ENCODE measurements at places on chromosomes 7 and 10. TPM values are rescaled to one million over a fixed set of nuclear protein-coding genes. Genes with fewer than 3 reads are reported as not detected.
A peak's percentile ranks its signal among the peaks of the same experiment; 100 is the strongest.

DNA sequence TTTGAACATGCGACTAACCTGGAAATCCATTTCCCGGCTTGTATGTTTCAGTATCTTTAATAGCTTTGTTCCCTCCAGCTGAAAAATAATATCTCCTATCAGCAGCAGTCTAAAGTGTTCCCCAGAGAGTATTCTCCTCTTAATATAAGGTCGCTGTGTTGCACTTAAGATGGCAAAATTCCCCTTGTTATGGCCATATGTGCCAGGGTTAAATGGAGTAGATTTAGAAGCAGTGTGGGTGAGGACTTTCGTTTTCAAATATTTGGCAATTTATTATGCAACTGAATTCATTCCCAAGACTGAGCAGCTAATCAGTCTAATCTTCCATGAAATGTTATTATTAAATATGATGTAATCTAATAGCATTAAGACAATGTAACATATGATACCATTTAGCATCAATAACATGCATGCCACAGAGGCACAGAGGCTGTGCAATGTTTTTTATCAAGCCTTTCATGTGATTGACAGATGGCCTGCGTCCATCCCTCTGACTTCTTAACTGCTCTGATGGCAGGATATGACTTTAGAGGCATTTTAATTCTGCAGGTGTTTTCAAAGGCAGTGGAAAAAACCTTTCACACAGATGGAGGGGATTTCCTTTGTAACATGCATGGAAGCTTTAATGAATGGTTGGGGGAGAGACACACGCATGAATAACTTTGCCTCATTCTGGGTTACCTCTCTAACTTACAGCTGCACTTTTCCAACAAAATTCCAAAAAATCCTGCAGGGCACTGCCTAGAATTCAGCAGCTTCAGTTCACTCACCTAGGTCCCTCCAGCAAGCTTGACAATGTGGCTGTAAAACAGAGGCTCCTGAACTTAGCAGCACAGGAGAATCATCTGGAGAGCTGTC is 55.1 kb upstream of the ZPBP start:
- no peak for DNase-seq

DNA sequence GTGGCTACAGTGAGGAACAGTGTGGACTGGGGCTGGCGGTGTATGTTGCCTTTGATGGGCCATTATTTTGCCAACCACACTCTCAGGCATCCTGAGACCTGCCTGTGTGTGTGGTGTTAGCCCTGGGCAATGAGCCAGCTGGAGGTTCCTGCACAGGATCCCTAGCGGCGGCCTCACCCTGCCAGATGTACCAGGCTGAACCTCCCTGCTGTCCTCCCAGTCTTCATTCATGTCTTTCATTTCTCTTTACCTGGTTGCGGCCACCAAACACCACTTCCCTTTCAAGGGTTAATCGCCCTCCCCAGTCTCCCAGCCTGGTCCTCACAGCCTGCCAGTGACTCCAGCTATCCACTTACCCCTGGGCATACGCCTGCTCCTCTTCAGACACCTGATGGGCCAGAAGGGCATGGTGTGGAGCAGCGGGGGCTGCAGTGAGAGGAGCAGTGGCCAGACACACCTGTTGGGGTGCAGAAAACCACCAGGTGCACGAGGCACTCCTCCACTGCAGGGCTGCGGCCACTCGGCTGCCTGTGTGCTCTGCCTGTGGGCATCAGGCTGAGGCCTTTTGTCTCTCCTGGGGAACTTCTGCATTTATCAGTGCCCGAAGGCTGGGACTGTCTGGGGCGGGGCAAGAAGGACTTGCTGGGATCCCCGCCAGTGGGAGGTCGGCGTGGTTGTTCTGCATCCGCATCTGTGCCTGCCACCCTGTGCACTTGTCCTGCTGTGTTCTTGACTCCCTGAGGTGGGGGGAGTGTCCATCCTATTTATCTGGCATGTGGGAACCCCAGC is 111.6 kb downstream of the ARHGAP22 start:
- no peak for DNase-seq

GRCh38 chr10:90075995-90076394 is 374.6 kb downstream of the KIF20B start:
- DNase-seq, result no peak

GRCh38 chr10:17912754-17913153 is 39.0 kb upstream of the SLC39A12 start:
- DNase-seq, result no peak

- DNase-seq, result no peak
Measured at GRCh38 chr7:110827287-110827855, 263.6 kb upstream of the LRRN3 start.

DNA sequence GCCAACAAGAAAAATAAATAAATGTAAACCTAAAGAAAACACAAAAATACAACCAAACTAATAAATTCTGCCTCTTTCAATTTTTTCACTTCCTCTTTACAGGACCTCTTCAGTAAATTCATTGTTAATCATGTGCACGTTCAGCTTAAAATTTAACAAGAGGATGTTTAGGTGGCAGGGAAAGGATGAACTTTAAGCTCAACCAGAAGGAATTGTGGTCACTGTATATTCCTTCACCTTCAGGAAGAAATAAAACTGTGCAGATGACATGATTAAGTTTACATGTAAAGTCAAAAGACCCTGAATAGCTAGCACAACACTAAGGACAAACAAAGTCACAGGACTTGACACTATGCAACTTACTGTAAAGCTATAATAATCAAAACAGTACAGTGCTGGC is 33.0 kb downstream of the KIF5B start:
- no peak for DNase-seq

GRCh38 chr10:125375210-125375609 is 214.8 kb upstream of the CTBP2 start:
- peak; percentile 1 for DNase-seq

- no peak for DNase-seq
Measured at GRCh38 chr7:49781996-49782395, 8.6 kb downstream of the VWC2 start.

DNA sequence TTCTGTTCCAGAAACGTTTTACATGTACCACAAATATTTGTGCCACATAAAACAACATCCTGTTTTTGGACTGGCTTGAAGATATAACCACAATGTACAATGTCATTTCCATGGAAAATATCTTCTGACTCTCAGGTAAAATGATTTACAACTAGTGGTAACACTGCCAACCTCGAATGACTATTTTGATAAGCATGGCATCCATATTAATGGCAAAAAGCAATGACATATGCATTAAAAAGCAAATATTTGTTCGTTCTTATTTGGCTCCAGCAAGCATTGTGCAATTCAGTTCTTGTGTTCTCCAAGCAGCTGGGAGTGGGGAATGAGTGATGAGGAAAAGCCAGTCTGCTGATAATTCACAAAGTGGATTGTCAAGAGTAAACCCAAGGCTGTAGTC is 289.0 kb downstream of the PLXDC2 start:
- peak; percentile 2 for DNase-seq

GRCh38 chr7:55271069-55271626 is 94.0 kb upstream of the LANCL2 start:
- no peak for DNase-seq

- peak; percentile 41 for DNase-seq
Measured at GRCh38 chr10:97065128-97065527, 120.6 kb downstream of the SLIT1 start.

DNA sequence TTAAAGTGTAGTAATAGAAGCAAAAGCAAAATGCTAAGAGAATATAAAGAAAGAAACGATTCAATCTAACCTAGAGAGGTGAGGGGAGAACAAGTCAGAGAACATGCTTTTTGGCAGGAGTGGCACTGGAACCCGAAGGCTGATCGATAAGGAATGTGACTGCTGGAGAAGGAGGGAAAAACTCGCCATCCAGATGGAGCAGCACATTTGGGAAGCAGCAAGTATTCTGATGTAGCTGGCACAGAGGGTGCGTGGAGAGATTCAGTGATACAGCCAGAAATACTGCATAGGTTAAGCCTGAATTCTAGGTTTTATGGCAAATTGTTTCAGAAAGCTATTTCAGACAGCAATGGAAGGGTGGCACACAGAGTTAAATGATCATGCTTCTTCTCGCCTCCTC is 42.0 kb downstream of the USP6NL start:
- DNase-seq, result no peak

DNA sequence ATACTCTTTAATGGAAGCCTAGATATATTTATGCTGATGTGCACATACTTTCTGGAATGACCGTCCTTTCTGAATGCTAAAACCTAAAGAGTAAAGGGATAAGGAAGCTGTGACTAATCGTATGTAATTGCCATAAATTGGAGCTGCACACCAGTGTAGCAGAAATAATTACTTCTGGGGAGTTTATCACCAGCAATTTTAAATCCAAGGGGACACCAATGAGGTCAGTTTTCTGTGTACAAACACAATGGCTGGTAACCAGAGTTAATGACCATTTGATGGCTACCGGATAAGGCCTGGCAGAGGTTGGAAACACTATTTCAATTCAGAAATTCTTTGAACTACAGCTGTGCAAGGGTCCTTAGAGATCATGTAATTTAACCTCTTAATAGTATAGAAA is 670.1 kb downstream of the REEP3 start:
- no peak for DNase-seq

DNA sequence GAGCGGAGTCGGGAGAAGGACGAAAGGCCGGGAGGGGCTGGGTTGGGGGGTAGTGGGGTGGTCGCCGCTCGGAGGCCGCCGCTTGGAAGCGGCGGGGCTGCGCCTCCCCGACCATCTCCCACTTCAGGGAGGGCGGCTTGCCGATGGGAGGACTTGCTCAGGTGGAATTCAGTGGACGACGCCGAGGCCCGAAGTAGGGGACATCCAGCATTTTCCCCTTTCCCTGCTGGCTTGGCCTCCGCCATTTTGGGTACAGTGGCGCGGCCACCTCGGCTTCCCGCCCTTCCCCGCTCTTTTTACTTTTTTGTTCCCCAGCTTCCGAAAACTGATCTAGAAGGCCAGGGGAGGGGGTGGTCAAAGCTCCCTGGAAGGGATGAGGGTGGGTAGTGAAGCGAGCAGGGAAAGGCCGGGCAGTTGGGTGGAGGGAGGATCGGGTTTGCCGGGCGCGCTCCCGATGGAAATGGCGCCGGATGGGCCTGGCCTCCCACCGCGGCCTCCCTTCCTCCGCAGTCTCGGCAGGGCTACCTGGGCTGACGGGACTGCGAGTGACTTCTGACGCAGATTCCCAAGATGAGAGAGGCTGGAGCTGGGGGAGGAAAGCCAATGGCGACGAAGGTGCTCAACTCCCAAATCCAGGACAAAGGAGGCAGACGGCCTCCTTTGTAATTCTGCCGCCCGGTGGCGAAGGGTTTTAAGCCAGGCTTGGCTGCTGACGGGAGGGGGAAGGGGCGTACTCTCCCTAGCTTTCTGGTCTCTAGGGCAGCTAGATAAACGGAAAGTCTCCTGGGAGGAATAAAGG is at the start of gene PBLD:
TSS of gene PBLD (minus strand) at position 670 of the 799 bp plus-strand sequence. CDS start 26,084 bp downstream, outside the sequence.
- peak; percentile 76 for DNase-seq

GRCh38 chr7:101814081-101814990 is 3.1 kb upstream of the CUX1 start:
- peak; percentile 38 for DNase-seq

DNA sequence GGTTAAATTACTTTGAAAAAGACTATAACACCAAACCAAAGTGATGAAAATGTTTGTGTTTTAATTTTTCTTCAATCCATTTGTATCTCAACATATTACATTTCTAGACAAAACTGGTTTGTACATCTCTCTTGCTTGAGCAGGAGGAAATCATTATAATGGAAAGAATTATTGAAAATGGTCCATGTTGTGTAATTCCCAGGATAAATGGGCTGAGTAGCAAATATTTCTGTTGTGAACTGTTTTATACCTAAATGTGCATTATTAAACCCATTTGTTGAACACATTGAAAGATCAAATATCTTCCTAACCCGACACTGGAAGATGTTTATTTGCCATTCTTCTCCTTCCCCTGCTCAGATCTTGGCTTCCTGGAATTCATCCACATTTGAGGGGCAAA is 14.1 kb upstream of the CDK6 start:
- no peak for DNase-seq

GRCh38 chr10:58028597-58029366 is 238.9 kb downstream of the IPMK start:
- DNase-seq, result peak; percentile 90

DNA sequence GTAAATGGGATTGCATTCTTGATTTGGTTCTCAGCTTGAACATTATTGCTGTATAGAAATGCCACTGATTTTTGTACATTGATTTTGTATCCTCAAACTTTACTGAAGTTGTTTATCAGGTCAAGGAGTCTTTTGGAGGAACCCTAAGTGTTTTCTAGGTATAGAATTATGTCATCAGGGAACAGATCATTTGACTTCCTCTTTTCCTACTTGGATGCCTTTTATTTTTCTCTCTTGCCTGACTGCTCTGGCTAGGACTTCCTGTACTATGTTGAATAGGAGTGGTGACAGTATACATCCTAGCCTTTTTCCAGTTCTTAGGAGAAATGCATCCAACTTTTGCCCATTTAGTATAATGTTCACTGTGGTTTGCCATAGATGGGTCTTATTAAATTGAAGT is 48.8 kb downstream of the ANXA8 start:
- no peak for DNase-seq

DNA sequence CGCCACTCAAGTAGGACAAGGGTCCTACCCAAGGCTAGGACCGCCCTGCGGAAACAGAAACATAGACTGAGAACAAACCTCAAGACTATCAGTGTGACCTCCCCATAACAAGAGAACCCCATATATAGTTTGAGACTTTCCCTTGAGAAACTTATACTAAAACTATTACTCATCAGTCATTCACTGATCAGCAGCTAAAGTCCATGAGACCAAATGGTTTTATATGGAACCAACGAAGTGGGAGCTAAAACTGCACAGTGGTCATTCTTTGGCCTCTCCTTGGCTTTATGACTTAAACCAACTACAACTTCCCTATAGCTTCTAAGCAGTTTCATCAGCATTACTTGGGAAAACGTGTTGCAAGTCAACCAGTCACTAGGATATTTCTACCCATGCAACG is 13.7 kb upstream of the ZSCAN21 start:
- no peak for DNase-seq

DNA sequence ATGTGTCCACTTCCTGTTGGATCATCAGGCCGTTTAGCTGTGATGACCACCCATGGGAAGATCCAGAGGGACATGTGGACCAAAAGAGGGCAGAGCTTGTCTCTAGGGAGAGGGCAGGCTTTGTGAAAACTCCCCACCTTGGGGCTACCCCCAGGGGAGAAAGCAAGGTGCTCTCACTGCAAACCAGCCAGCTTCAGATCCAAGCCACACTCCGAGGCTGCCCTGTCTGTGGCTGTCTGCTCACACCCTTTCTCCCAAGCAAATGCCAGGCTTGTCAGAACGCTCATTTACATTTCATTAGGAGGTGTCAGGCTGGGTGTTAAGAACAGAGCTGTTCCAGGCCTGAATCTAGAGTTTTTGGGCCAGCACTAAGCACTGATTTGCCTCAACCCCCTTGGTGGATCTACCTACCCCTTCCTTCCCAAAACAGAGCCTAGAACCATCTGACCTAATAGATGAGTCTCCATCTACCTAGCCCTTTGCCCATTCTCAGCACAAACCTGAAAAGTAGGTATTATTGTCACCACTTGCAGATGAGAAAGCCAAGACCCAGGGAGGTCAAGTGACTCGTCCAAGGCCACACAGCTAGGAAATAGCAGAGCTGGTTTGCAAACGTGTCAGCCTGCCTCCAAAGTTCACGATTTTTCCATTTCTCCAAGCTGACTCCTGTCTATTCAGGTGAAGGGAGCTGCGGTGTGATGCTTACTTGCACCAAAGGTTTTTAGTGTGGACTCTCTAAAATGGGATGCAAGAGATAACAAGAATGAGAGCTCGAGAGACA is 130.9 kb downstream of the EMX2 start:
- DNase-seq, result no peak

- peak; percentile 11 for DNase-seq
Measured at GRCh38 chr10:44393051-44393630, 8.2 kb upstream of the CXCL12 start.

COPG2 gene
- 14.1 TPM for total RNA-seq

TMEM254 gene
- total RNA-seq, result 12.1 TPM

PYROXD2 gene
- 10.9 TPM for total RNA-seq

GARIN1A gene
- not detected for total RNA-seq

ST8SIA6 gene
- 1.00 TPM for total RNA-seq

SSMEM1 gene
- not detected for total RNA-seq

OR2A1 gene
- not detected for total RNA-seq

Data from A172 (cell line).